ENCODE measurements at places on chromosomes 3 and 15. TPM values are rescaled to one million over a fixed set of nuclear protein-coding genes. Genes with fewer than 3 reads are reported as not detected.

Gene PFKFB4
- 8.5 TPM for total RNA-seq

GRCh38 chr15:74723754-74724334 is 1.5 kb downstream of the CYP1A1 start:
- H3K4me3 ChIP-seq, result no peak overlapping the region
- peaks cover 4% of the 10 kb centered on the region for H3K4me1 ChIP-seq
- no peak overlapping the region for H3K27ac ChIP-seq
- H3K27me3 ChIP-seq, result no peaks in the 10 kb centered on the region
- H3K36me3 ChIP-seq, result no peaks in the 10 kb centered on the region
- no peak for DNase-seq

Gene ITGB5
- 576 TPM for total RNA-seq

GRCh38 chr3:141373232-141373631 is 4.9 kb downstream of the ZBTB38 start:
- H3K27me3 ChIP-seq, result no peaks in the 10 kb centered on the region
- no peak overlapping the region for H3K4me3 ChIP-seq
- DNase-seq, result no peak
- peaks cover 3% of the 10 kb centered on the region for H3K36me3 ChIP-seq

Gene KCNMB2
- total RNA-seq, result not detected
